T-cell (primary cell): ENCODE measurements at places on chromosomes 6 and 20.
A peak's percentile ranks its signal among the peaks of the same experiment; 100 is the strongest.

GRCh38 chr20:19888269-19888671 lies 128.9 kb upstream of the NAA20 start:
- no peak for DNase-seq
- H3K4me1 ChIP-seq, result no peaks in the 10 kb centered on the region
- H3K36me3 ChIP-seq, result no peaks in the 10 kb centered on the region
- H3K27me3 ChIP-seq, result peaks cover 19% of the 10 kb centered on the region
- no peak overlapping the region for H3K27ac ChIP-seq

- H3K4me3 ChIP-seq, result peak overlapping the region; percentile 73
- H3K36me3 ChIP-seq, result no peaks in the 10 kb centered on the region
- peaks cover 78% of the 10 kb centered on the region for H3K27me3 ChIP-seq
- no peak for DNase-seq
- H3K27ac ChIP-seq, result no peak overlapping the region
Observed at GRCh38 chr20:21101932-21102575, 4.1 kb downstream of the LINC00237 start.

DNA sequence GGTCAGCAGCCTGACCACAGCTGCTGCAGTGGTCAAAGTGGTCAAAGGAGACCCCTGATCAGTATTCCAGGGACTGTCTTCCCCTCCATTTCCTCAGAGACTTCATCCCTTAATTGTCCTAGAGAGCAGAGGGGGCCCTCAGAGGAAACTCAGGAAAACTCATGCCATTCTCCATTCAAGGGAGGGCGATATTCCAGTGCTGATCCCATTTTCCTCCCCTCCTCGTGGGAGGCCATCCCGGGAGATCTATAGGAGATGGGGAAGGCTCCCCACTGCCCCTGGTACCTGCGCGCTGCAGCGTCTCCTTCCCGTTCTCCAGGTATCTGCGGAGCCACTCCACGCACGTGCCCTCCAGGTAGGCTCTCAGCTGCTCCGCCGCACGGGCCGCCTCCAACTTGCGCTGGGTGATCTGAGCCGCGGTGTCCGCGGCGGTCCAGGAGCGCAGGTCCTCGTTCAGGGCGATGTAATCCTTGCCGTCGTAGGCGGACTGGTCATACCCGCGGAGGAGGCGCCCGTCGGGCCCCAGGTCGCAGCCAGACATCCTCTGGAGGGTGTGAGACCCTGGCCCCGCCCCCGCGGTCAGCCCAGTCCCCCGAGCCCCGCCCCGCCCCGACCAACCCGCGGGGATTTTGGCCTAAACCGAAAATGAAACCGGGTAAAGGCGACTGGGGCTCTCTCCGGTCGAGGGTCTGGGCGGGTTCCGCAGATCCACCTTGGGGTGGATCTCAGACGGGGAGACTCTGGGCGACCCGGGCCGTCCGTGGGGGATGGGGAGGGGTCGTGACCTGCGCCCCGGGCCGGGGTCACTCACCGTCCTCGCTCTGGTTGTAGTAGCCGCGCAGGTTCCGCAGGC lies 878 bp downstream of the HLA-C start:
- H3K36me3 ChIP-seq, result peaks cover 27% of the 10 kb centered on the region
- DNase-seq, result no peak
- peak overlapping the region; percentile 99 for H3K27ac ChIP-seq
- H3K4me1 ChIP-seq, result peaks cover 45% of the 10 kb centered on the region

- no peak overlapping the region for H3K4me3 ChIP-seq
- no peak overlapping the region for H3K27ac ChIP-seq
- no peaks in the 10 kb centered on the region for H3K4me1 ChIP-seq
- no peak for DNase-seq
- H3K36me3 ChIP-seq, result no peaks in the 10 kb centered on the region
Observed at GRCh38 chr6:62615366-62616015, 329.5 kb upstream of the KHDRBS2 start.

- H3K27me3 ChIP-seq, result no peaks in the 10 kb centered on the region
- H3K4me1 ChIP-seq, result no peaks in the 10 kb centered on the region
- no peak overlapping the region for H3K4me3 ChIP-seq
Observed at GRCh38 chr6:115270953-115271352, 789.7 kb downstream of the FRK start.

GRCh38 chr6:55405474-55406235 lies 78.4 kb downstream of the GFRAL start:
- H3K4me3 ChIP-seq, result no peak overlapping the region
- no peak for DNase-seq
- no peaks in the 10 kb centered on the region for H3K27me3 ChIP-seq
- H3K4me1 ChIP-seq, result no peaks in the 10 kb centered on the region
- no peak overlapping the region for H3K27ac ChIP-seq

GRCh38 chr20:38755324-38755910 lies 7.2 kb downstream of the ACTR5 start:
- DNase-seq, result no peak
- H3K4me1 ChIP-seq, result no peaks in the 10 kb centered on the region
- H3K27ac ChIP-seq, result no peak overlapping the region
- no peak overlapping the region for H3K4me3 ChIP-seq
- H3K36me3 ChIP-seq, result peaks cover 10% of the 10 kb centered on the region

GRCh38 chr20:23551786-23552185 lies 16.5 kb downstream of the CST9L start:
- peaks cover 6% of the 10 kb centered on the region for H3K27me3 ChIP-seq
- DNase-seq, result no peak

GRCh38 chr6:44734886-44735629 lies 347.6 kb downstream of the CDC5L start:
- H3K4me3 ChIP-seq, result no peak overlapping the region
- no peaks in the 10 kb centered on the region for H3K4me1 ChIP-seq
- DNase-seq, result no peak
- no peaks in the 10 kb centered on the region for H3K36me3 ChIP-seq
- peaks cover 4% of the 10 kb centered on the region for H3K27me3 ChIP-seq

DNA sequence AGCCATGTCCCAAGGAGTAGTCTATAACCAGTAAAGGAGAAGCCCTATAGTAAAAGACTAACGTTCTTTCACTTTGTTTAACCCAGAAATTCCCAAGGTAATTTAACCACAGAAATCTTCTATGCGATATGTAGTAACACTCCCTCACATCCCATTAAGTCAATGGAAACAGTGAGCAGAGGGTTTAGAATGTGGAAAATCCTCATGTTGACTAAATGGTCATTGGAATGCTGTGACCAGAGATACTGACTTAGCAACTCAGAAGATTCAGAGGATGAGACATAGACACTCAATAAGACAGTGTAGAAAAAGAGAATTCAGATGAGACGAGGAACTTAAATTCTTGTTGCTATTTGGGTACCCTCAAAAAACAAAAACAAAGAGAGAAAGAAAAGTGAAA lies 562.2 kb upstream of the NOX3 start:
- H3K4me1 ChIP-seq, result peaks cover 4% of the 10 kb centered on the region
- no peaks in the 10 kb centered on the region for H3K27me3 ChIP-seq
- no peak overlapping the region for H3K27ac ChIP-seq
- no peaks in the 10 kb centered on the region for H3K36me3 ChIP-seq
- no peak for DNase-seq

- peak; percentile 16 for DNase-seq
- H3K4me1 ChIP-seq, result peaks cover 20% of the 10 kb centered on the region
- H3K36me3 ChIP-seq, result no peaks in the 10 kb centered on the region
- H3K27ac ChIP-seq, result peak overlapping the region; percentile 31
- no peak overlapping the region for H3K4me3 ChIP-seq
Observed at GRCh38 chr20:32249030-32249738, 28.3 kb upstream of the KIF3B start.

- H3K4me3 ChIP-seq, result no peak overlapping the region
- no peak overlapping the region for H3K27ac ChIP-seq
- peaks cover 4% of the 10 kb centered on the region for H3K4me1 ChIP-seq
- DNase-seq, result no peak
- no peaks in the 10 kb centered on the region for H3K36me3 ChIP-seq
- peaks cover 14% of the 10 kb centered on the region for H3K27me3 ChIP-seq
Observed at GRCh38 chr20:58233393-58233792, 4.9 kb upstream of the ANKRD60 start.

DNA sequence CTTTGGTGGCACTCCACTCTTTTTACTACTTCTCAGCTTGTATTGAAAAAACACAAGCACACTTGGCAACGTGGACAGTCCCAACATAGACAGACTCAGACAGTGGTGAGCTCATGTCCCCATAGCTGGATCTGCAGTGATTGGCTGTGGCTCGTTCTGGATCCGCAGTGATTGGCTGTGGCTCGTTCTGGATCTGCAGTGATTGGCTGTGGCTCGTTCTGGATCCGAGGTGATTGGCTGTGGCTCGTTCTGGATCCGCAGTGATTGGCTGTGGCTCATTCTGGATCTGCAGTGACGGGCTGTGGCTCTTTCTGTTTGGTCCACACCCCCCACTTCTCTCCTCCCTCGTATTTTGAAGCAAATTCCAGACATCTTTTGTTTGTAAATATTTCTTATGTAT lies 28.0 kb downstream of the OSBPL2 start:
- no peak for DNase-seq
- H3K36me3 ChIP-seq, result peaks cover 60% of the 10 kb centered on the region
- H3K27ac ChIP-seq, result no peak overlapping the region
- no peak overlapping the region for H3K4me3 ChIP-seq
- no peaks in the 10 kb centered on the region for H3K4me1 ChIP-seq

DNA sequence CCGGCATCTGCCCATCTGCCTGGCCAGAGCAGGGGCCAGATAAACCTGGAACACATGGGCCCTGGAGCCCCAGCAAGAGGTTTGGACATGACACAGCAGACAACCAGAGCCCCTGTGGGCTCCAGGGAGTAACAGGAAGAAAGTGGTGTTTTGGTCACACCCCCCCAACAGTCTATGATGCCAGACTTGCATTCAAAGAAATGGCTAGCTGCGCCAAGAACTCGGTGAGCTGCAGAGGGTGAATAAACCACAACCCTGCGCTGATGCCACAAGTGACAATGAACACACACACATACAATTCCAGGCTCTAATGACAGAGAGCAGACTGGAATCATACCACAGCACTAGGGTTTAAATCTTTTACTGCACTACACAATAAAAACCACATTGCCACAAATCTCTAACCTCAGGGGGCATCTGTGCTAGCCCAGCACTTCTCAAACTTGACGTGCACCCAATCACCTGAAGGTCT lies 34.0 kb downstream of the TRERF1 start:
- no peaks in the 10 kb centered on the region for H3K27me3 ChIP-seq
- H3K36me3 ChIP-seq, result no peaks in the 10 kb centered on the region

DNA sequence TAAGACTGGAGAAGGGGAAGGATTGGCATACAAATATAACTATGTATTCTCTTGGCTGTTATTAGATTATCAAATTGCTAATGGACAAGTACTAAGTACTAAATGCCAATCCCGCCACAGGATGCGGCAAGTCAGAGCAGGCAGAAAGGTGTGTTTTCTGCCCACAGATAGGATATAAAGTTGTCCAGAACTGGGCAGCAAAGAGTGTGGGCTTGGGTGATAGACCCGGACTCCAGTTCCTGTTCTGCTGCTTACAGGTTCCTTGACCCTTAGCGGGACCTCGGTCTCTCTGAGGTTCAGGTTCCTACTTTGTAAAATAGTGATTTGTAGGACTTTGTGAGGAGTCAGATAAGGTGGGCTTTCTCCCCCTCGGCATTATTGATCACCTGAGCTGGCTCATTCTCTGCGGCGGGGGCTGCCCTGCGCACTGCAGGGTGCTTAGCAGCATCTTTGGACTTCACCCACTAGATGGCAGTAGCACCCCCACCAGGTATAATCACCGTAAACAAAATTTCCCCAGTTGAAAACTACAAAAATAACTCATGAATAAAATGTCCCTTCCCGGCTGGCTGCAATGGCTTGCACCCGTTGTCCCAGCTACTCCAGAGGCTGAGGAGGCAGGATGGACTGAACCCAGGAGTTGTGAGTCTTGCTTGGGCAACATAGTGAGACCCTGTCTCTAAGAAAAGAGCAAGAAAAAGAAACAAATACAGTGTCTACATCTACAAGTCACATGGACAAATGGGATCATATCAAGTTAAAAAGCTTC lies 193.1 kb downstream of the DOK5 start:
- DNase-seq, result no peak
- no peak overlapping the region for H3K27ac ChIP-seq
- no peaks in the 10 kb centered on the region for H3K36me3 ChIP-seq
- peaks cover 14% of the 10 kb centered on the region for H3K27me3 ChIP-seq

DNA sequence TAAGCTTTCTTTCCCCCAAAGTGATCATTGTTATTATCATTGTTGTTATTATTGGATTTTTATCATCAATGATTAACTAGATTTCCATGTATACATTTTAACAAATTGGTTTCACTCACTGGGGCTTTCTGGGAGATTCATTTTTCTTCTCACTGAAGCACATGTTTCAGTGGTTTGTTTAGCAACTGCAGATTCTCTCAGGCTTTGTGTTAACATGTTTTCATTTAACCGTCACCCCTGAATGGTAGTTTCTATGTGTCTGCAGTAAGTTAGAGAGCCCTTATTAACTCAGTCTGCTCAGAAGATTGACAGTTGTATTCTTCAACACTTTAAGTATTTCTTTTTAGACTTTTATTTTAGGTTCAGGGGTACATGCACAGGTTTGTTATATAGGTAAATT lies 12.4 kb downstream of the ZKSCAN4 start:
- H3K36me3 ChIP-seq, result peaks cover 8% of the 10 kb centered on the region
- no peaks in the 10 kb centered on the region for H3K4me1 ChIP-seq
- H3K4me3 ChIP-seq, result no peak overlapping the region
- no peak overlapping the region for H3K27ac ChIP-seq
- DNase-seq, result no peak

DNA sequence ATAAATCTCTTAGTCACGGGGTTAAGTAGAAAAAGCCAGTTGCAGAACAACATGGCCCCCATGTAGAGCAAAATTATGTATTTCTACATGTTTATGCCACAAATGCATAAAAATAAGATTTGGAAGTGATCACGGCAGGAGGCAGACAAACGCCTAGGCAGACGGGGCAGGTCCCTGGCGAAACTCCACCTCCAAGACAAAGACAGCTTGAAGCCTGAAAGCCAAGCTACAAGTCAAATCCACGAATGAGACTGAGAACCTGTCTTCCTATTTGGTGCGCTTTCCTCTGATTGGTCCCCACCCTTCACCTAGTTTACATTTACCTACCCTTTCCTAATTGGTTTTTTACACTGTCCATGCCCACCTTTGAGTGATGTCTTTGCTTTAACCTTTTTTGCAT lies 28.7 kb upstream of the AHCY start:
- no peak for DNase-seq
- H3K36me3 ChIP-seq, result no peaks in the 10 kb centered on the region
- H3K27ac ChIP-seq, result no peak overlapping the region
- H3K27me3 ChIP-seq, result no peaks in the 10 kb centered on the region
- H3K4me3 ChIP-seq, result no peak overlapping the region
- no peaks in the 10 kb centered on the region for H3K4me1 ChIP-seq

- peaks cover 2% of the 10 kb centered on the region for H3K27me3 ChIP-seq
- H3K4me3 ChIP-seq, result no peak overlapping the region
- no peaks in the 10 kb centered on the region for H3K36me3 ChIP-seq
- no peak for DNase-seq
- no peak overlapping the region for H3K27ac ChIP-seq
Observed at GRCh38 chr6:39956936-39957335, 22.7 kb upstream of the MOCS1 start.

- DNase-seq, result no peak
- no peaks in the 10 kb centered on the region for H3K4me1 ChIP-seq
- H3K4me3 ChIP-seq, result no peak overlapping the region
- peaks cover 10% of the 10 kb centered on the region for H3K27me3 ChIP-seq
Observed at GRCh38 chr6:3423439-3424184, 33.2 kb downstream of the SLC22A23 start.

GRCh38 chr6:51949526-51949925 lies 137.9 kb downstream of the PKHD1 start:
- no peak overlapping the region for H3K4me3 ChIP-seq
- H3K27me3 ChIP-seq, result peaks cover 2% of the 10 kb centered on the region
- no peaks in the 10 kb centered on the region for H3K4me1 ChIP-seq
- H3K27ac ChIP-seq, result no peak overlapping the region
- no peaks in the 10 kb centered on the region for H3K36me3 ChIP-seq
